ENCODE measurements at places on chromosomes 5 and 9.

DNA sequence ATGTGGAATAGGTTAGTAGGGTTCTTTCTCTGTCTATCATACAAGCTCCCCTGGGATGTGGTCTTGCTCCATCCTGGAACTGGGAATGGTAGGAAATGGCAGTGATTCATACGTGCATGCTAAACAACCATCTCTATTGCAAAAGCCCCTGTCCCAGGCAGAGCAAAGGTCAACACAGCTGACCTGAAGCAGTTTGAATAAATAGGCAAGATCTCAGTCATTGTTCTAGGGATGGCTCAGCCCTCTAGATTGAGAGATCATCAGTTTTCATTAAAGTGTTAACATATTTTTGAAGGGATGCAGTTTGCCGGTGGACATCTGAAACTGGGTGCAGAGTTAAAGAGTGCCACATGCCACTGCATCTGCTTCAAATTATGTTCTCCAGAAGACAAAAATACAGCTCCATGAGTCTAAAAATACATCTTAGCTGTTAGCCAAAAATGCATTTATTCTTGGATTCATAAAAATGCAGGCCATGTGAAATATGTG, 224.1 kb downstream of the ESM1 start:
- H3K27me3 ChIP-seq: no peaks in the 10 kb centered on the region
- peaks cover 5% of the 10 kb centered on the region for H3K4me1 ChIP-seq
- H3K4me3 ChIP-seq: no peak overlapping the region
- H3K27ac ChIP-seq: no peak overlapping the region

DNA sequence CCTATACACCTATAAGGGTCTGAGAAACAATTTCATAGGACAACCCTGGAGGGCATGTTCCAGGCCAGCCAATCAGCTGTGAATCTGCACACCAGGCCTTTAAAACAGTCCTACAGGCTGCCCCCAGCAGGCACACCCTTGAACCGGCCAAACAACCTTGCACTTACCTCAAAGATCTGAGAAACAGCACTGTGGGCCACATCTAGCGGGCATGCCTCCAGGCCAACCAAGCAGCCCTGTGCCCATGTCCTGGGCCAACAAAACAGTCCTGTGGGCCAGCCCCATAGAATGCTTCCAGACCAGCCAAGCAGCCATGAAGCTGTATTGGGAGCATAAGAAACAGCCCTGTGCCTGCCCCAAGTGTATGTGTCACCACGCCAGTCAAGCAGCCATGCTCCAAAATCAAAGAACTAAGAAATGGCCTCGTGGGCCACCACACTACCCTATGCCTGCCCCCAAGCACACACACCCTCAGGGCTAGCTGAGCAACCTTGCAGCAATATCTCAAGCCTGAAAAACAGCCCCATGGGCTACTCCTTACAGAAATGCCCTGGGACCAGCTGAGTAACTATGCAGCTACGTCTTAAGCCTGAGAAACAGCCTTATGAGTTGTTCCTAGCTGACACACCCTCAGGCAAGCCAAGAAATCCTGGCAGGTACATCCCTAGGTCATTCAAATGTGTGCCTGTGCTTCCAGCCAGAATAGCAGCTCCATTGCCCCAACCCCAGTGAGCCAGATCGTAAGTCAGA, 2243.8 kb upstream of the C9orf72 start:
- no peak overlapping the region for H3K27ac ChIP-seq
- DNase-seq: no peak
- no peak overlapping the region for H3K4me3 ChIP-seq
- peaks cover 9% of the 10 kb centered on the region for H3K36me3 ChIP-seq
- no peaks in the 10 kb centered on the region for H3K27me3 ChIP-seq

GRCh38 chr9:9892217-9892616, 720.6 kb downstream of the PTPRD start:
- H3K36me3 ChIP-seq: no peaks in the 10 kb centered on the region
- H3K4me3 ChIP-seq: no peak overlapping the region
- no peaks in the 10 kb centered on the region for H3K4me1 ChIP-seq
- H3K27ac ChIP-seq: no peak overlapping the region
- H3K27me3 ChIP-seq: peaks cover 3% of the 10 kb centered on the region

DNA sequence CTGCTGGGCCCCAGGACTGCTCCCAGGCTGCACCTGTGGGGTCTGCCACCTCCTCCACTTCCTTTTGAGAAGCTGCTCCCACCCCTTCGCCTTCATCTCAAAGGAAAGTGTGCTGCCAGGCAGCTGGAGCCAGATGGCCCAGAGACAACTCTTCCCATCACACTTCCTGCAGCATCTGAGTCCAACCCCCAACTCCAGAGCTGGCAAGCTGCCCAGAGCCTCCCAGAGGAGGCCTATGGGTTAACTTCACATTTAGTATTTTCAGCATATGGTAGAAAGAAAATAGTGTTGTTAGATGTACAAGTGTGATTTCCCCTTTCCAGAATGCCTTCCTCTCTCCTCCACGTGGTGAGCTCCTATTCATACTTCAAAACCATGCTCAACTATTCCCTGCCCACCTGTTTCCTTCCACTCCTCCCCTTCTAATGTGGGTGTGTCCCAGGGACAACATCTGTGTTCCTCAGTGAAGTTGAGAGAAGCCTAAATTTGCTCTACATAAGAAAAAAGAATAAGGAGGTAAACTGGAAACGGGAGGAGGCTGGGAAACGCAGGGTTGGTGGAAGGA, 38.6 kb upstream of the KCNMB1 start:
- no peaks in the 10 kb centered on the region for H3K36me3 ChIP-seq
- peaks cover 20% of the 10 kb centered on the region for H3K27me3 ChIP-seq
- DNase-seq: peak; percentile 47
- no peak overlapping the region for H3K27ac ChIP-seq
- H3K4me3 ChIP-seq: no peak overlapping the region

GRCh38 chr5:162067655-162068411, at the start of gene GABRG2:
Gene GABRG2, plus strand, starts transcription at chr5:162067773. Its CDS starts 227 bp downstream, at chr5:162068000.
- peaks cover 2% of the 10 kb centered on the region for H3K4me1 ChIP-seq
- H3K36me3 ChIP-seq: no peaks in the 10 kb centered on the region
- peaks cover 3% of the 10 kb centered on the region for H3K27me3 ChIP-seq
- H3K27ac ChIP-seq: peak within 1 kb of the TSS; percentile 67

DNA sequence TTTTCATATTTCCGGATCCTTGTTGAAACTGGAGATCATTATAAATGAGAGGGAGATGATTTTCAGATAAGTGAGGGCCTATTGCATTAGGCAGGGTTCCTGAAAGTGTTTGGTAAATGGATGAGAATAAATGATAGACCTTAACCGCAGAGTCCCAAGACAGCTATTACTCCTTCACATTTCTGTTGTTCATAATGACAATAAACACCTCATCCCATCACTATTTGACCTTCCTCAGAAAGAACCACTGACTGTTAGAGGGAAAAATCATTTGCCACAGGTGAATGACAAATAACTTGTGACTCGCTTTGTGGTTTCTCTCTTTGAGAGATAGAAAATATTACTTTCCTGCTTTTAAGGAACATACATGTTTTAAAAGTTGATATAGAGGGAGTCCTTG, 47.3 kb upstream of the TRMT10B start:
- H3K36me3 ChIP-seq: no peaks in the 10 kb centered on the region
- H3K4me1 ChIP-seq: peaks cover 3% of the 10 kb centered on the region
- H3K4me3 ChIP-seq: no peak overlapping the region
- peaks cover 3% of the 10 kb centered on the region for H3K27me3 ChIP-seq
- no peak for DNase-seq
- H3K27ac ChIP-seq: no peak overlapping the region

GRCh38 chr5:5954275-5954598, 424.1 kb downstream of the MED10 start:
- H3K4me1 ChIP-seq: no peaks in the 10 kb centered on the region
- no peak for DNase-seq
- no peaks in the 10 kb centered on the region for H3K36me3 ChIP-seq
- peaks cover 7% of the 10 kb centered on the region for H3K27me3 ChIP-seq
- H3K27ac ChIP-seq: no peak overlapping the region

GRCh38 chr5:10583663-10584572, 20.0 kb downstream of the ANKRD33B start:
- no peak overlapping the region for H3K4me3 ChIP-seq
- peaks cover 46% of the 10 kb centered on the region for H3K4me1 ChIP-seq
- peaks cover 4% of the 10 kb centered on the region for H3K27me3 ChIP-seq
- H3K27ac ChIP-seq: no peak overlapping the region
- DNase-seq: no peak

GRCh38 chr9:131621551-131622358, 76.4 kb downstream of the PRRT1B start:
- peaks cover 74% of the 10 kb centered on the region for H3K4me1 ChIP-seq
- peaks cover 12% of the 10 kb centered on the region for H3K36me3 ChIP-seq
- H3K27ac ChIP-seq: peak overlapping the region; percentile 88
- DNase-seq: no peak

Measured in glutamatergic neuron (in vitro differentiated cells).